Posterior cingulate gyrus (tissue), 11 donors: ENCODE measurements at places on chromosomes 16 and 17.

DNA sequence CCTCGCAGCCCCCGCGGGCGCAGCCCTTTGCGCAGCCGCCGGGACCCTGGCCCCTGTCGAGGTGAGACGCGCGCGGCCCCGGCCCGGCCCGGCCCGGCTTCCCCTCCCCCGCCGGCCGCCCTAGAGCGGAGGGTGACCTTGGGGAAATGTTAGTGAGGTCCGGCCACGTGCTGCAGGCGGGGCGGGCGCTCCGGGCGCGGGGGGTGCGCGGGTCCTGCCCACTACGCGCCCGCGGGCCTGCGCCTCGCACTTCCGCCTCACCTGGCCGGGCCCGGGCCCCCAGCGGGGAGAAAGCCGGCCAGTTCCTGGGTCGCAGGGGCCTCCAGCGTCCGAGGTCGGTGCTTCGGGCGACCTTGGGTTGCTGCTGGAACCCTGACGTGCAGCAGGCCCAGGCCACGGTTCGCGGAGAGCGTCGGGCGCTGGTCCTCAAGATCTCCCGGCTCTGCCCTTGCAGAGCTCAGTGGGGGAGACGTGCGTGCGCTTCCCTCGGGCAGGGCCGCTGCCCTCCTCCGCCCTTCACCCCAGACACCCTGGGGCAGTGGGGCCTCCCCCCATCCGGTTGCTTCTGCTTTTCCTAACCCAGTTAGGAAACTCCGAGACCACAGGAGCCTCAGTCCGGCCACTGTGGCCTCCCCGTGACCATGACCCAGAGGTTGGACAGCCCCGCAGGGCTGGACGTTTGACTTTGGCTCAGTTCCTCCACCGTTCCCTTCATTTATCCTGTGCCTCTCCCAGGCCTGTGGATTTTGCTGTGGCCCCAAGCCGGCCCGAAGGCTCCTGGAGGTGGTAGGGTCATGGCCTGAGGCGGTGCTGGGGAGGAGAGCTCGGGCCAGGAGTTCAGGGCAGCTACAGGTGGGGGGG lies 791 bp downstream of the MCRIP2 start:
- peak; percentile 87 for DNase-seq

DNA sequence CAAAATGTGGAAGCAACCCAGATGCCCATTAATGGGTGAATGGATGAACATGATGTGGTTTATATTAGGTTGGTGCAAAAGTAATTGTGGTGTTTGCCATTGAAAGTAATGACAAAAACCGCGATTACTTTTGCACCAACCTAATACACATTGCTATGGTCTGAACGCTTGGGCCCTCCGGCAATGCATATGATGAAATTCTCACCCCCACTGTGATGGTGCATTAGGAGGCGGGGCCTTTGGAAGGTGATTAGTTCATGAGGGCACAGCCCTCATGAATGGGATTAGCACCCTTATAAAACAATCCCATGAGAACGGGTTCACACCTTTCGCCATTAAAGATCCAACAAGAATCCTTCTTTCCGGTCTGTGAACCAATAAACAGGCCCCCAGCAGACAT lies 25.3 kb upstream of the PRM1 start:
- DNase-seq = no peak

DNA sequence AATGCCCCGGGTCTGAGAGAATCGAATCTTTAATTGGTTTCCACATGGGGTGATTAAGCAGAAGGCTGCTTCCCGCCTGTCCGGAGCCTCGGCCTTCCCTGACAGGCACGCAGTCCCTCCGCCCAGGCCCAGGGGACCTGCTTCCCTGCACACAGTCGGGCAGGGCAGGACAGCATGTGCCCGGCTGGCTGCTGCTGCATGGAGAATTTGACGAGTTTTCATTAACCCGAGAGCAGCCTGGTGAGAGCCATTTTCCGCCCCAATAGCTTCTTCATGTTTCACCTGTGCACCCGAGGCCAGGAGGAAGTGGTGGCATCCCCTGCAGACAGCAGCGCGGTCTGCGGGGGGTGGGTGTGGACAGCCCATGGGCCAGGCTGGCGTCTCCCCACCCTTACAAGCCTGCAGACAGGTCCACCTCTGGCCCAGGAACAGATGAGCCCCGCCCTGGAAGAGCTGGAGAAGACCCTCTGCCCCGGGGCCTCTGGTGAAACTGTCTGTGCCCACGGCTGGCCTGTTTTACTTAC lies 67.0 kb downstream of the KLHDC4 start:
- DNase-seq = no peak

DNA sequence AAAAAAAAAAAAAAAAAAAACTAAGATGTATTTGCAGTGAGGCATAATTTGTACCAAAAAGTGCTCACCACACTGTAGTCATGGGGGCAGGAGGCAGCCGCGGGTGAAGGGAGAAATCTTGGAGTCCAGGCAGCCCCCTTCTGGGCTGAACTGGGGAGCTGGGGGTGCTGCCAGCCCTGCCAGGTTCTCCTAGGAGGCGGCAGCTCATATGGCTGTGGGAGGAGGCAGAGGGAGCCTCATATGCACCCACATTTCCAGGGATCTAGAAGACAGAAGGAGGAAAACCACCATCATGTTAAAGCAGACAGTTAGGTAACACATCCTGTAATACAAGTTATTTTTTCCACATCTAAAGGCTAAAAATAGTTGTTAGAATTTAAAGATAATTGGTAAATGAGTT lies 16.3 kb downstream of the MAPT start:
- peak; percentile 78 for DNase-seq

DNA sequence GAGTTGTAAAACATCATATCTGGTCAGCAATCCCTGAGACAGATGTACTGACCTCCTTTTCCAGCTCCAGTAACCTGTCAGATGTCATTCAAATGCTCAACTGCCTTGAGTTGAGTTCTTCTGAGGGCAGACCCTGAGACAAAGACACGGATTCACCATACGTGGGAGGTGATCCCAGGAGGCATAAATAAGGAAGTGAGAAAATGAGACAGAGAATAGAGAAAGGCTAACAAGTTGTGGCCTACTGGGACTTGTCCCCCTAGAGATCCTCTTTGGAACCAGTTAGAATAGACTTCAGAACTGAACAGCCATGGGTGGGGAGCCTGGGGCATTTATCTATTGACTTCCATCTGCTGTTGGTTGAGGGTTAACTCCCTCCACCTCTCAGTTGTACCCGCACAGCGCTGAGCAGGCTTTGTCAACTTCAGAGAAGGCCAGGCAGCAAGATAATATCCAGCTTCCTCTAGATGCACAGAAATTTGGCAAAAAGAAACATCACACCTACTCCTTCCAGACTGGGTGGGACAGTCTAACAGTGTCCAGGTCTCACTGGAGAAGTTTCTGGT lies 123.0 kb upstream of the DYNLRB2 start:
- no peak for DNase-seq

- peak; percentile 43 for DNase-seq
Observed at GRCh38 chr17:75475851-75476250, 19.4 kb downstream of the TMEM94 start.
